ENCODE measurements at places on chromosomes 13 and 19. TPM values are rescaled to one million over a fixed set of nuclear protein-coding genes. Genes with fewer than 3 reads are reported as not detected.

DNA sequence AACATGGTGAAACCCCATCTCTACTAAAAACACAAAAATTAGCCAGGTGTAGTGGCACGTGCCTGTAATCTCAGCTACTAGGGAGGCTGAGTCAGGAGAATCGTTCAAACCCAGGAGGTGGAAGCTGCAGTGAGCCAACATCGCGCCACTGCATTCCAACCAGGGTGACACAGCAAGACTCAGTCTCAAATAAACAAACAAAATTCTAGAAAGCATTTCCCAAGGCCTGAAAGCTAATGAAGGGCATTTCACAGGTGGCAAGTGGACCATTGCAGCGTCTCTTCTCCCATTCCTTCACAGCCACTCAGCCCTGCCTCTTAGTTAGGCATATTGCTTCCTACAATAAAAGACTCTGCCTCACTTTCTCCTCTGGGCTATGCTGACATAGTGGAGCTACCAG is 13.5 kb upstream of the RXFP2 start:
- DNase-seq, result no peak

- DNase-seq, result no peak
Measured at GRCh38 chr19:313988-314815, 23.0 kb upstream of the PLPP2 start.

DNA sequence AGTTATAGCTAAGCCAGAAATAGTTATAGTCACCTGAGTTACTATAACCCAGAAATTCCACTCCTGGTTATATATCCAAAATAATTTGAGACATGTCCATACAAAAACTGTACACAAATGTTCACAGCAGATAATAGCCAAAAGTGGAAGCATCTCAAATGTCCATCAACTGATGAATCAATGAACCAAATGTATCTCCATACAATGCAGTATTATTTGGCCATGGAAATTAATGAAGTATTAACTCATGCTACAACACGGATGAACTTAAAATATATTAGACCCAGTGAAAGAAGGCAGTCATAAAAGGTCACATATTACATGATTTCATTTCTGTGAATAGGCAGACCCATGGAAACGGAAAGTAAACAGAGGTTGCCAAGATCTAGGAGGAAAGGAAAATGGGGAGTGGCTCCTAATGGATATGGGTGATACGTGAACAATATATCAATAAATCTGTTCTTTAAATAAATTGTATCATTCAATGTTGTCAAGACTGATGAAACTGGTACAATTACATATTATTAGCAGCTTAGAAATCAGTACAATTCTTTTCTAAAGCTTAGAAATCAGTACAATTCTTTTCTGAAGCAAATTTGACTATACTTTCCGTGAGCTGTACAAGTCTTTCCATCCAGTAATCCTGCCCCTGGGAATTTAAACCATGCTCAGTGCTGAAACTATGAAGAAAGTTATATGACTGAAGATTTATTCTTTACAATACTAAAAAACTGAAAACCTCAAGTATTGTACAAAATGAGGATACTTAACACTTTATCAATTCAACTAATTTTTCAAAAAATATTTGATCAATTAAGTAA is 47.0 kb upstream of the DIAPH3 start:
- DNase-seq, result no peak

DNA sequence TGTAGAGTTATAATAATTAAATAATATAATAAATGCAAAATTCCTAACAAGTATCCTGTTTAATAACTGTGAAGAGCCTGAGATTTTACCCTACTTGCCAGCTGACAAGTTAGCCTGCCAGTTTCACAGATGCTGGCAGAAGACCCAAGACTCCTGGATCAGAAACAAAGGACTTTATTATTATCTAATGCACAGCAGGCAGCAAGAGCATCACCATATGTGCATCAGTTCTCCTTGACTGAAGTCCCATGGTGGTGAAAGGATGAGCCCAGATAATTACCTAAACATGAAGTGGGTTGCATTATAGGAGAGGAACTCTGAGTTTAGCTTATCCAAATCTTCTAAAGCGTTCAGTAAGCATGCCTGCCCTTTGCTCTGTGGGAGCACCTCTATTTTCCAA is 39.1 kb upstream of the MTIF3 start:
- no peak for DNase-seq

- DNase-seq, result no peak
Measured at GRCh38 chr13:75170311-75170710, 311.7 kb downstream of the TBC1D4 start.

GRCh38 chr13:101757446-101758039 is 305.1 kb downstream of the ITGBL1 start:
- DNase-seq, result no peak

- no peak for DNase-seq
Measured at GRCh38 chr13:43731296-43731695, 55.5 kb downstream of the ENOX1 start.

DNA sequence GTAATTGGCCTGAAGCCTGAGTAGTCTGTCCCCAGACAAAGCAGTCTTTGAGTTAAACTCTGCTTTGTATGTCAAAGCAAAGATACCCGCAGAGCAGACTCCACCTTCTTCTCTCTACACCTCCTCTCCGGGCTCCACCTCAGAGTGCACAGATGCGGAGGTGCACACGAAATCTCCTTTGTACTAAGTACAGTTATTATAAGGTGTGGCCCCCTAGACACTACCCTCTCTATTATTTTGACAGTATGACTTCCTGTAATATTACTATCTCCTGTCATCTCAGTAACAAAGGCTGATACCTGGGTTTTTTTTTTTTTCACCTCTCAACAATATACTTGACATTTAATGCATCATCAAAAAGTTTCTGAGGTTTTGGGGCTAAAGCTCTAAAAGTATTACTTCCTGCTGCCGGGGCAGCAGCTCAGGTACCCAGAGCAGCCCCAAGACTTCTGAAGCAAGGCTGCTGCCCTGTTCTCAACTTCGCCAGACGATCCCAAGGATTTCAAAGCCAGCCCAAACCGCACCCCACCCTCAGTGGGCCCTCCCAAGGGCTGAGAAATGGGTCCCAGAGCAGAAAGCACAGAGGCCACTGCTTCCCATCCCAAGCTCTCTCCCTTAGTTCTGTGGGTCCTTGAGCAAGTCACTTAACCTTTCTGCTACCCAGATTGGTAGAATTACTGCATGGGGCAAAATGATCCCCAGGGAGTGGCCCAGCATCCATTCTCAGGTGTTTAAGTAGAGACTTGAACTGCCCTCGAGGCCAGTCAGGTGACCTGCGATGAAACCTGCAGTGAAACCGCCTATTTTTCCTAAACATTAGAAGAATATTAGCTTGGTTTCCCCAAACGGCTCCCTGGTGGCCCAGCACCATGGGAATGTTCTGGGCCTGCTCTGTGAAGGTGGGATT is 180.6 kb downstream of the FOXO1 start:
- DNase-seq, result peak; percentile 75

DNA sequence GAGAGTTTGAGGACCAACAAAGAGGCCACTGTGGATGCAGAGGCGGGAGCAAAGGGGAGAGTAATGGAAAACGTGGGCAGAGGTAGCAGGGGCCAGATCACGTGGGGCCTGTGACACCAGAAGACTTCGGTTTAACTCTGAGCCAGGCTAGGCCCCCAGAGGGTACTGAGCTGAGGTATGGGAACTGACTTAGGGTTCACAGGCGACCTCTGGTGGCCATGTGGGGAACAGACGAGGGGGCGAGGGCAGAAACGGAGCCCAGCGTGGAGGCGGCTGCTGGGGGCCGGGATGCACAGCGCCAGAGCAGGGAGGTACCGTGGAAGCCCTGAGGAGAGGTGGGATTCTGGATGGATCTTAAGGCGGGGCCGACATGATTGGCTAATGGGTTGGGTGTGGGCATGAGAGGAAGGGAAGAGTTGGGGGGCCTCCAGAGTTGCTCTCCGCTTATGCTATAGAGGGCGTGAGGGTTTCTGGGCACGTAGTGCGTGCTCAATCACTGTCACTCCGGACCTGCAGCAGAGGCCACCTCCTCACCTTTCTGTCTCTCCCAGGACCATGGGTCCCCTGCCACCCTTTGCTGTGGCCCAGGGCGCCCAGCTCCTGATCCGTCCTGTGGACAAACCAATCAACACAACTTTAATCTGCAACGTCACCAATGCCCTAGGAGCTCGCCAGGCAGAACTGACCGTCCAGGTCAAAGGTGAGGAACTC is 13.7 kb downstream of the PVR start:
- peak; percentile 70 for DNase-seq

Gene KBTBD6
- total RNA-seq, result 7.2 TPM

Gene SYNGR4
- total RNA-seq, result not detected

Gene ZNF260
- 11.7 TPM for total RNA-seq

Gene PSG6
- not detected for total RNA-seq

Gene STOML3
- total RNA-seq, result not detected

Gene OR10H5
- not detected for total RNA-seq

Gene ZNF90
- 22.0 TPM for total RNA-seq

Gene DMAC2
- total RNA-seq, result 56.5 TPM

Measured in activated CD8-positive, alpha-beta memory T cell treated with anti-CD3 and anti-CD28 coated beads, Interleukin-2, amount 10 ng/mL, durations not matched to agents 7 days and 5 days (primary cell).